Pulmonary artery endothelial cell (primary cell): ENCODE measurements at places on chromosomes 6 and 20. TPM values are rescaled to one million over a fixed set of nuclear protein-coding genes. Genes with fewer than 3 reads are reported as not detected.

GRCh38 chr6:165599121-165599520, 63.9 kb downstream of the PDE10A start:
- no peak for DNase-seq

DNA sequence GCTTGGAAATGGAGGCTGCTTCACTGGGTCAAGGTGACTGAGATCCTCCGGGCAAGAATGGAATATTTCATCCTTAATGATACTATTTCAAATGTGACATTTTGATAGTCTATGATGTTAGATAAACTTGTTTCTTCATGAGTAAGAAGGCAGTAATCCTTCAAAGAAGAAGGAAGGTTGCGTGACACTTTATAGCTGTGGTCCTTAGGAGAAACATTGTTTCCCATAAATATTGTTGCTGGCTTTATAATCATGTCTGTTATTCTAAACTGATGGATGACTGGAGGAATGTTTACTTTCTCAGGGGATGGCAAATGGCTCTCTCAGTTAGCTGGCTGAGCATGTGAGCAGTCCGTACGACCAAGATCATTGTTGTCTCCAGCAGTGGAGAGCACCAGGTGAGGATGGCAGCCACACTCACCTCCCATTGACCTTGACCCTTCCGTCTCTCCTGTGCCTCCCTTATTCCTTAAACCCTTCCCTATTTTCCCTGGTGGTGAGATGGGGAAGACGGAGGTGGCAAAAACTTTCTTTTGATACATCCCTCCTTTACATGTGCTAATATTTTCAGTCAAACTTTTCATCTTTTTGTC, 171.2 kb upstream of the OLIG3 start:
- DNase-seq = no peak

DNA sequence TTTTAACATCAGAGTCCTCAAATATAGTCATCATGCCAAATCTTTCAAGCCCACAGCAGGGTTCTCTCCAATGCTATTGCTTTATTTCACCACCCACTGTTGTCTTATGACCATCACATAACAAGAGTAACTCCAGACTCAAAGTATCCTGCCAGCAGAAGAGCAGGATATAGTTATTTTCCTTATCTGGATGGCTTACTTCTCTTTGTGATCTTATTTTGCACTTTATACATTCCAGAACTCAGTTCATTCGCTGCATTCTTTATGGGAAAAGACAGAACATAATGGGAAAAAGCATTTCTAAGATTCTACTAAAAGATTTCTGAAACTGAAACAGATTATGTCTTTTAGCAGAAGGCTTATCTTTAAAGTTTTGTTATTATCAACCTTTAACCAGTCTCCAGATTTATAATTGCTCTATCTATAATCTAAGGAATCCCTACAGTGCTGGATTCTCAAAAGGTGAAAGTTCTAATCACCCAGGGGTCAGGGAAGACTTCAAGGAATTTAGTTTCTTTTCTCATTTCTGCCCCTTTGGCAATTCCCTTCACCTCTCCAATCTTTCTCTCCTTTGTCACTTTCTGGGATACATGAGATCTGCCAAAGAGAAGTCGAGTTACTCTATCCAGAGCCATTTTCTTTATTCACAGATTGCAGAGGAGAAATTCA, 190.4 kb downstream of the TPBG start:
- DNase-seq = no peak

The ZNF318 gene
- total RNA-seq = 5.6 and 6.7 TPM in 2 replicates
